NCI-H187 treated with DMSO at 0.1 percent for 48 hours (cell line): ENCODE measurements at places on chromosomes 6 and 20.

- no peak for DNase-seq
These were observed 136.2 kb downstream of the ERMARD start for GRCh38 chr6:169887529-169888140.

DNA sequence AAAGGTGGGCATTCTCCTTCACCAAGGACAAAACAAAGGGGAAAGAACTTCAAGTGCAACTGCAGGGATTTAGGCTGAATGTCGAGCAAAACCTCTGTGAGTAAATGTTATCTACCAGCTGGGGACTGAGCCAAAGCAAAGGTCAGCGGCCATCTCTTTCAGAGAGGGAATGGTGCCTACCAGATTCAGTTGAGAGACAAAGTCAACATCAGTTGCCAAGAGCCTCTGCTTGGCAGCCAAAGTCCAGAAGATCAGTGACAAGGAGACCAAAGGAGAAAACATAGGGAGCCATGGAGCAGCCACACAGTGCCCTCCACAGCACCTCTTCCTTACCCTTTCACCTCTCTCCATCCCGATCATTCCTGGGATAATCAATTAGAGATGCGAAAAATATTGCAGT, 472.5 kb downstream of the KIF16B start:
- DNase-seq = no peak

- DNase-seq = no peak
These were observed 8.9 kb downstream of the RING1 start for GRCh38 chr6:33217246-33217645.

DNA sequence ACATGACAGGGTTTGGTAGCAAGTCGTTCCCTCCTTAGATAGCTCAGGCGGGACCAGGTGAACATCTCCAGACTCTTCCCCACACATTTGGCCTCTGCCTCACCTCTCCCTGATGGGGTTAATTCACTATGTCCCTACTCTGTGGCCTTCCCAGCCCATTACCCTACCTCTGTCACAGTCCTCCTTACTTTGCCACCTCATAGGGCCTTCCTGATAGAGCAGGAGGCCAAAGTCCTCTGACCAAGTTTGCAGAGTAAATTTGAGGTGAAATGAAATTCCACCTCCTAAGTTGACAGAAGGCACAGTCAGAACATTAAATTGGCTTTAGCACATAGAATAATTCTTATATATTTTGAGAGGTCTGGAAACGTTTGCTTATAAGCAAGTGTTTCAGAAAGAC, 53.1 kb upstream of the ARMC2 start:
- DNase-seq = no peak

DNA sequence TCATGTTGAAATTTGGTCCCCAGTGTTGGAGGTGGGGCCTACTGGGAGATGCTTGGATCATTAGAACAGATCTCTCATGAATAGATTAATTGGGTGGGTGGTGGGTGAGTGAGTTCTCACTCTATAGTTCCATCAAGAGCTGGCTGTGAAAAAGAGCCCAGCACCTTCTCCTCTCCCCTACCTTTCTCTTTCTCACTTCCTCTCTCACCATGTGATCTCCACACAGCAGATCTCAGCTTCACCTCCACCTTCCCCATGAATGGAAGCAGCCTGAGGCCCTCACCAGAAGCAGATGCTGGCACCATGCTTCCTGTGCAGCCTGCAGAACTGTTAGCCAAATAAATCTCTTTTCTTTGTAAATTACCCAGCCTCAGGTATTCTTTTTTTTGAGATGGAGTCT, 12.9 kb upstream of the GMNN start:
- no peak for DNase-seq

DNA sequence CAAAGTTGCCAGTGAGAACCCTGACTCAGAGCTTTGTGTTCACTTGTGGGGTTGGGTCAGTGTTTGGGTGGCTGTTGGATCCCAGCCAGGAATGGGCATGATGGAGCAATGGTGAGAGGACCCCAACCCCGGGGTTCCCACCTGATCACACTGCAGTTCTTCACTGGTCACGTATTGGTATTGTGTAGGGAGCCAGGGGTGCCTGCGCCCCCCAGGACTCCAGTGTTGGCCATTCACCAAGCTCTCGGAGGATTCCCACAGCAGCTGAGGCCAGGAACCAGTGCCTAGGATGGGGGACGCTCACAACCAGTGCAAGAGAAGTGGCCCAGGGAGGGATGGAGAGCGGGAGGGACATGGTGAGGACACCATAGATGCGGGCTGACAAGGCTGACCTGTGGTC, 207.2 kb downstream of the CDH4 start:
- no peak for DNase-seq

DNA sequence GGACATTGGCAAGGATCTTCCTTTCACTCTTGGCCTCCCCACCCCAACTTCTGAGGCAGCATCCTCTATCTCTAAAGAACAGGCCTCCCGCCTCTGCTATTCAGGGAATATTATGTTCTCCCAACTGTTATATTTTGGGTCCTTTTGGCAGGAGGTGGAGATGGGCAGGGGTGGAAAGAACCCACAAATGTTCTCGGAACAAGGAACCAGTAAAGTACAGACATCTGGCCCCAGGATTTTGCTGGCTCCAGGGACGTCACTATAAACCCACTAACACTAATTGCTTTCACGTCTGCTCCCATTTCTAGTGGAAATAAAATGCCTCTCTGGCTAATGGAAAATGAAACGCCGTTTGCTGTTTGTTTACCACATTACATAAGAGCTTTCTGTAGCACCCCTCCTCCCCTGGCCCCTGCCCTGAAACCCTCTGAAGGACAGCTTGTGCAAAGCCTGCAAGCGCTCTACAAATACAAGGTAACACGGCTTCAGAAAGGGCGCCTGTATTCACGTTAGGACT, 77.7 kb upstream of the TBC1D7 start:
- no peak for DNase-seq

- DNase-seq = no peak
These were observed 16.8 kb upstream of the EEF1A1 start for GRCh38 chr6:73537677-73538076.
